Activated T-cell treated with anti-CD3 and anti-CD28 coated beads, Interleukin-2, amount 50 U/mL, for 72 hours (primary cell): ENCODE measurements at places on chromosomes 4 and X. TPM values are rescaled to one million over a fixed set of nuclear protein-coding genes. Genes with fewer than 3 reads are reported as not detected.

DNA sequence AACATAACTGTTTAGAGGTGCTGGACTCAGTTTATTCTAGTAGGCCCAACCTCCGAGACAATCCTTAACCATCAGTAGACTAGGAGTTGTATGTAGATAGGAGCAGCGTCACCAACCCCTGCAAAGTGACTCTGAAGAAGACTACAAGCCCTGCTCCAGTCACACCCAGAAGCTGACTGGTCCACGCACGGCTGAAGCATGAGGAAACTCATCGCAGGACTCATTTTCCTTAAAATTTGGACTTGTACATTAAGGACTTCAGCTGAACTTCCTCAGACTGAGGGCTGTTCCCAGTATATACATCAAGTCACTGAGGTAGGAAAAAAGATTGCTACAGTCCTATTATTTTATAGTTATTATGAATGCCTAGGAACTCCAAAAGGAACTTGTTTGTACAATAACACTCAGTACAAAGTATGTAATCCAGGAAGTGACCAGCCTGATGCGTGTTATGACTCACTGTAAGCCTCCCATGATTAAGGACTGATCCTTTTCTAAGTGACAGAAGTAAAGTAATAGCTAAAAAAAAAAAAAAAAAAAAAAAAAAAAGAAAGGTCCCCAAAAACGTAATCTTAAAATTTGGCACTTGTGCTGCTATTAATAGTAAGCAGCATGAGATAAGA, 41.6 kb upstream of the UGT2B7 start:
- no peaks in the 10 kb centered on the region for H3K4me1 ChIP-seq
- DNase-seq, result no peak
- no peak overlapping the region for H3K4me3 ChIP-seq
- no peaks in the 10 kb centered on the region for H3K27me3 ChIP-seq

GRCh38 chrX:22035236-22035635, 3.1 kb downstream of the PHEX start:
- peaks cover 9% of the 10 kb centered on the region for H3K4me1 ChIP-seq
- no peak for DNase-seq
- H3K36me3 ChIP-seq, result no peaks in the 10 kb centered on the region
- H3K27ac ChIP-seq, result no peak overlapping the region
- no peaks in the 10 kb centered on the region for H3K27me3 ChIP-seq

Gene CT45A5
- total RNA-seq, result not detected

DNA sequence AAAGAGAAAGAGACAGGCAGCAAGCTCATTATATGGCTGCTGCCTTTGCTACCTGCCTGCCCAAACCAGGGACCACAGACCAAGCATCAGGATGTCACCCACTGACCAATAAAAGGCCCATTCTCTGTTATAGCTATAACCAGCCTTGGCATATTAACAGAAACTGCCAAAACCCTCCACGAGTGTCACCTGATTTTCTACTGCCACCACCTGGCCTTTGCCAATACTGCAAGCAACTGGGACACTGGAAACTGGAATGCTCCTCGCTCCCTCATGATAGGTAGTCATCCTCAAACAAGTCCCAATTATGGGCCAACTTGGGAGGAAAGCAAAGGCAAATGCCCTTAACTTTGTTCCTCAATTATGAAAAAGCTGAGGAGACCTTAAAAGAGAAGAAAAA, 76.0 kb downstream of the SPIN4 start:
- no peaks in the 10 kb centered on the region for H3K4me1 ChIP-seq
- H3K27ac ChIP-seq, result no peak overlapping the region
- H3K27me3 ChIP-seq, result peaks cover 11% of the 10 kb centered on the region
- H3K4me3 ChIP-seq, result no peak overlapping the region

Gene SASH3
- 148 TPM for total RNA-seq

DNA sequence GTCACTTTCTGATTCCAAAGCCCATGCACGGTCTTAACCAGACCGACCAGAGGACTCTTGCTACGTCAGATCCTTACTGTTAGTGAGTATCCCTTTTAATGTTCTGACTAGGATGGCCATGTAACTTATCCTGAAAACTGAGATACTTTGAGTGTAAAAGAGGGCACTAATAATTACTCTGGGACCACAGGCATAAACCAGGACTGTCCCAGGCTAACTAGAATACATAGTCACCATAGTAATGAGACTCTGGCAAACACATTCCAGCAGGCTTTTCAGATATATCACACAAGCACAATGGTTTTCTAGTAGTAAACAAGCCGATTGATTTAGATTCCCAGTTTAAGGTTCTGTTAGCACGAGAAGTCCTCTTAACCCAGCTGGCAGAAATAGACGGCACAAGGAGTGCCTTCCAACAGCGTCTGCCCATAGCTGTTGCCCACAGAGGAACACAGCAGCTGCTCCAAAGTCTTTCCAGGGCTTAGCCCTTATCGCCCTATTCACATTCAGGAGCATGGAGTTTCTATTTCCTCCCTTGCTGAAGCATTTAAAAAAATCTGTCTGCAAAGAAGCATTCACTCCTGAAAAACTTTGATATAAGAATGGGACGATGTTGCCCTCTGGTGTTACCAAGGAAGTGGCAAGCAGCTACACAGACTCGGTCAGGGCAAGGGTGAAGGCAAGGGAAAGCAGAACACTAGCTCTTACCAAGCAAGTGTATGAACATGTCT, 92.4 kb downstream of the CXCL13 start:
- no peak for DNase-seq
- no peaks in the 10 kb centered on the region for H3K27me3 ChIP-seq
- no peaks in the 10 kb centered on the region for H3K36me3 ChIP-seq
- no peak overlapping the region for H3K27ac ChIP-seq
- no peaks in the 10 kb centered on the region for H3K4me1 ChIP-seq

Gene UGT2B11
- not detected for total RNA-seq

DNA sequence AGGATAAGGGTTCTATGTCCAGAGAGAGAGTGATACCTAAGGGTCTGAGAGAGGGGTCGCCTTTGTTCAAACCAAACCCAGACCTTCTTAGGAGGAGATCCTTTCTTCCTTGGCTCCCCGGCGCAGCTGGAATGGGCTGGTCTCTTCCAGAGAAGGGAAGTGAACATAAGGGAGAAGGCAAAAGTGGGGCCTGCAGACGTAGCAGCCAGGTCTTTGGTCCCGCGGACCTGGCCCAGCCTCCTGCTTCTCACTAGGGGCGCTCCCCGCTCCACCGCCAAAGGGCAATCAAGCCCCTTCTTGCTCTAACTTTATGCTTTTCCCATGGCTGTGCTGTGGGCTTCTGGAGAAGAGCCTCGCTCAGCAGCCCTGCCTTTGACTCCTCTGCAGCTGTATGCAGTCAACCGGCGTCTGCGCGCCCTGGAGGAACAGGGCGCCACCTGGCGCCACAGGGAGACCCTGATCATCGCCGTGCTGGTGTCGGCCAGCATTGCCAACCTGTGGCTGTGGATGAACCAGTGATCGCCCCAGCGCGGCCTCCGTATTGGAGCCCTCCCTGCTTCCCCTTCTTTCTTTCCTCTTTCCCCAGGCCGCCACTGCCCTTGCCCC, 6.5 kb downstream of the FATE1 start:
- no peaks in the 10 kb centered on the region for H3K4me1 ChIP-seq
- no peaks in the 10 kb centered on the region for H3K36me3 ChIP-seq
- peaks cover 20% of the 10 kb centered on the region for H3K27me3 ChIP-seq
- peak; percentile 9 for DNase-seq
- no peak overlapping the region for H3K27ac ChIP-seq

Gene ERCC6L
- 6.5 TPM for total RNA-seq

Gene FAM184B
- total RNA-seq, result not detected

DNA sequence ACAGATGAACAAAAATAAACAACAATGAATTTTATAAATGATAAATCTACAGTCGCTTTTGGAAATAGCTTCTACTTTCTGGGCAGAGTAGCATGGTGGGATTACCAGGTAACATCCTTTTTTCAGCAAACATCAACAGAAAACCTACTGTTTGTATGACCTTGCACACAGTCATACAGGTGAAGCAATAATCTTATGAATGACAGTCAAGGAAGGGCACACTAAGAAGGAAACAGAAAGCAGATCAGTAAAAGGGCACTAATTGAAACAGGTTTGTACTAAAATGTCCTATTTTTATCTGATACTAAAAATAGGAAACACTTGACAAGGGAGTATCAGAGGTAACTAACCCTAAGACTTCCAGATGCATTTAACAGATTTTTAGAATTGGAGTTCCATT, 108.9 kb downstream of the DLG3 start:
- H3K27me3 ChIP-seq, result peaks cover 22% of the 10 kb centered on the region
- peaks cover 11% of the 10 kb centered on the region for H3K4me1 ChIP-seq
- no peak for DNase-seq
- no peak overlapping the region for H3K27ac ChIP-seq

DNA sequence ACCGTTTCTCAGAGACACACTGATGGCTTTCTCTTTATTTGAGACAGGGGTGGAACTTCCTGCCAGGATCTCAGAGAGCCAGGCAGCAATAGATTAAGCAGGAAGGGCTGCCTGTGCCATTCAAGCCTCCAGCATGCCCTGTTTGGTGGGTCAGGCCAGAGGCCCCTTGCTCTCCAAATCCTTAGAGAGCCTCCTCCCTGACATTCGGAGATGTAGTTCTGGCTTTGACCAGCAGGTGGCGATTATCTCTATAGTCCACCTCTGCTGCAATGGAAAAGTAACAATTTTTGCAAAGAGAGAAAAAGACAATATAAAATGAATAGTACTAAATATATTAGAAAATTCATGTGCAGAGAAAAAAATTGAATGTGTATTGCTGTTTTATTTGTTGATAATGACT, 93.9 kb downstream of the NXF2B start:
- DNase-seq, result peak; percentile 55
- no peak overlapping the region for H3K4me3 ChIP-seq
- no peaks in the 10 kb centered on the region for H3K36me3 ChIP-seq
- H3K27me3 ChIP-seq, result peaks cover 39% of the 10 kb centered on the region
- no peak overlapping the region for H3K27ac ChIP-seq

Gene ARMCX2
- total RNA-seq, result 10.0 TPM

- no peaks in the 10 kb centered on the region for H3K27me3 ChIP-seq
- H3K4me3 ChIP-seq, result no peak overlapping the region
- DNase-seq, result no peak
- H3K36me3 ChIP-seq, result peaks cover 3% of the 10 kb centered on the region
- no peak overlapping the region for H3K27ac ChIP-seq
These were observed 108.0 kb downstream of the ANAPC4 start for GRCh38 chr4:25485104-25485503.

Gene UGT2B7
- total RNA-seq, result not detected

DNA sequence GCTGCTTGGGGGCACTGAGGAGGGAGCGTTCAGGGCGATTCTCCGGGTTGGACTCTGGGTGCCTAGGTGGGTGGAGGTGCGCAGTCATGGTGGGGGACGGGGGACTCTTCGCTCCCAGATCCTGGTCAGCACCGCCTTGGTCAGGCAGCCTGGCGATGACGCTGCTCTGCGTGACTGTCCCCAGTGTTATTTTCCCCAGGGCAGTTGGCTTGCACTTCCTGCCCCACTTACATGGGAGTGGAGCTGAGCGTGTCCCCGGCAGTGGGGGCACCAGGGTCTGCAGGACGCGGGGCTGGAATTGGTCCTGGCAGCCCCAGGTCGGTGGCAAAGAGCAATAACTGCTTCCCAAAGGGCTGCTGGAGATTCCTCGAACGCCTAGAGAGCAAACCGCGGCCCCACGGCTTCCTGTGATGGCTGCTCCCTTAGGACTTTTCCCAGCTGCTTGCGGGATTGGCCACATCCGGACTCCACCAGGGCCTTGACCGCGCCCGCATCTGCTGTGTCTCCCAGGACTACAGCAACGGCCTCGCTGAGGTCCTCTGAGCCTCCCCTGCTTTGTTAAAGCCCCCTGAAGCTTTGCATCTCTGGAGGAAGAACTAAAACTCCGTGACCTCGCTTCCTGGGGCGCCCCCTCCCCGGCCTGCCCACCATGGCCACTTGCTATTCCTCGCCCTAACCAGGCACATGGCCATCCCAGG, 35.3 kb upstream of the GPR78 start:
- no peaks in the 10 kb centered on the region for H3K27me3 ChIP-seq
- peaks cover 5% of the 10 kb centered on the region for H3K4me1 ChIP-seq
- no peak for DNase-seq
- no peaks in the 10 kb centered on the region for H3K36me3 ChIP-seq

GRCh38 chr4:180394730-180395129, 1848.5 kb upstream of the TENM3 start:
- no peak overlapping the region for H3K27ac ChIP-seq
- H3K27me3 ChIP-seq, result no peaks in the 10 kb centered on the region
- H3K4me3 ChIP-seq, result no peak overlapping the region
- H3K36me3 ChIP-seq, result no peaks in the 10 kb centered on the region
- no peak for DNase-seq

DNA sequence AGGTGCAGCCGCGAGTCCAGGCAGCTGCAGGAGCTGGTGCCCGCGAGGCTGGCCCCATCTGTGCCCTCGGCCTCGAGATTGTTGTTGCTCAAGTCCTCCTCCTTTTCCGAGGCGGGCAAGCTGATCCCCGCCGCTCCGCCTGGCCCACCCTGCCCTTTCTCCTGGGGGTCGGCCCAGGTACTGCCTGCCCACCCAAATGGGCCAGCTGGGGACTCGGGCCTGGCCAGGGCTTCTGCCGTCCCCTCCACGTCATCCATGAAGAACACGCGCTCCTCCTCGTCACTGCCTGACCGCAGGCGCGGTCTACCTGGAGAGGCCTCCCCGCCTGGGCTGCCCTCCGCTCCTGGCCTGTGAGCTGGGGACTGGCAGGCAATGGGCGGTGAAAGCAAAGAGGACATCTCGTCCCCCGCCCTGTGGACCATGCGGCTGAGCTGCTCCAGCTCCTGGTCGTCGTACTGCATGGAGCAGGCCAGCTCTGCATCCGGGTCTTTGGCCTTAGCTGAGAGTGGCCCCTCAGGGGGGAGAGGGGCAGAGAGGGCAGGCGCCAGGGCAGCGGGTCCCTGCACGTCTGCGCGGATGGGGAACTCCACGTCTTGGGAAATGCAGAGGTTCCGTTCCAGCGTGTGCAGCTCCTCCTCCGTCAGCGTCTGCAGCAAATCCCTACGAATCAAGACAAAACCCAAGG, 43.1 kb upstream of the MXD4 start:
- no peak overlapping the region for H3K27ac ChIP-seq
- no peak overlapping the region for H3K4me3 ChIP-seq
- no peak for DNase-seq
- H3K27me3 ChIP-seq, result no peaks in the 10 kb centered on the region
- H3K36me3 ChIP-seq, result peaks cover 3% of the 10 kb centered on the region
- no peaks in the 10 kb centered on the region for H3K4me1 ChIP-seq

Gene HNRNPH2
- 17.8 TPM for total RNA-seq

Gene ELOVL6
- 15.8 TPM for total RNA-seq
